ENCODE measurements at places on chromosomes 2 and 18.

- DNase-seq = no peak
Measured at GRCh38 chr2:169315357-169315756, 47.0 kb downstream of the LRP2 start.

GRCh38 chr2:70344195-70344594 is 42.3 kb upstream of the FAM136A start:
- DNase-seq = no peak

GRCh38 chr18:78352910-78353309 is 626.7 kb upstream of the SALL3 start:
- DNase-seq = no peak

- DNase-seq = no peak
Measured at GRCh38 chr2:451495-451894, 163.6 kb upstream of the ALKAL2 start.

- no peak for DNase-seq
Measured at GRCh38 chr2:168470320-168471162, 14.5 kb downstream of the CERS6 start.

GRCh38 chr18:427005-427404 is 73.5 kb downstream of the COLEC12 start:
- no peak for DNase-seq

GRCh38 chr2:109182426-109182825 is 53.4 kb downstream of the SH3RF3 start:
- DNase-seq = no peak

GRCh38 chr2:194867328-194867727 is 789.7 kb upstream of the SLC39A10 start:
- peak; percentile 11 for DNase-seq

DNA sequence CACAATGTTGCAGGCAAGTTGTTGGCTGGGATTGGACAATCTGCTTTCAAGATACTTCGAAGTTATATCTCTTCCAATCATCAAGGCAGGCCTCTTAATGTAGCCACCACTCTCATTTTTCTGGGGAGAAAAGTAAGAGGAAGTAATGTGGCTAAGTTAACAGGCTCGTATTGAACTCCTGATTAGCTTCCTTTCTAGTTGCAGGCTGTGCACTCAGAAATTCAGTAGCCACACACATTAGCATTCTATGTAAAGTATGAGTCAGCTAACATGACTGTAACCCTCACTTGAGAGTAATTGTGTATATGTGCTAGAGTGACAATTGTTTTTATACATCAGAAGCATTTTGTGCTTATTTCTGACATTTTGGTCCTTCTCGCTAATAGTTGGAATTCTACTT is 3.3 kb downstream of the TWSG1 start:
- no peak for DNase-seq

DNA sequence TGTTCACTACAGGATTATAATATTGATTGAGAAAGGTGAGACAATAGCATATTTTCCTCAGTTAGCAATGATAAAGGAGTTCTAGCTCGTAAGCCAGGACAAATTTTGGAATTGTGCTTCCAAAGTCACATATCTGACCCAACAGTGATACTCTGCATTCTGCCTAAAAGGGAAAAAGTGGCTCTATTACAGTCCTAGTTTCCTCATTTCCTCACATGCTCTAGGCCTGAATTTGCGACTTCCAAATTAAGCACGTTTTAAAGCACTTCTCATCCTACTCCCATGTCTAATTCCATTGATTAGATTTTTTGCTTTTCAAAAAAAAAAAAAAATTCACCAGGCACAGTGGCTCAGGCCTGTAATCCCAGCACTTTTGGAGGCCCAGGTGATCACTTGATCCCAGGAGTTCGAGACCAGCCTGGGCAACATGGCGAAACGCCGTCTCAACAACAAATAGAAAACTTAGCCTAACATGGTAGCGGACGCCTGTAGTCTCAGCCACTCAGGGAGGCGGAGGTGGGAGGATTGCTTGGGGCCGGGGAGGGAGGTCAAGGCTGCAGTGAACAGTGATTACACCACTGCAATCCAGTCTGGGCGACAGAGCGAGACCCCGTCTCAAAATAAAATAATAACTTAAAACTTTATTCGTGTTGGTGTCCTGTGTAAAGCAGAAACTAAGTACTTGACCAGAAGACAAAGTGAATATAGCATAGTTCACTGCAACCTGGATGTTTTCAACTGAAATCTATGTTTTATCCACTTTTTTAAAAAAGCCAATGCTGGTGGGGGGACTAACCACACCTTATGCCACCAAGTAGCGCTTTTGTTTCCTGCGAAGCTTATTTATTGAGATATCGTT is 1.5 kb downstream of the ESCO1 start:
- no peak for DNase-seq

GRCh38 chr18:49767111-49768050 is 46.0 kb downstream of the ACAA2 start:
- DNase-seq = no peak

DNA sequence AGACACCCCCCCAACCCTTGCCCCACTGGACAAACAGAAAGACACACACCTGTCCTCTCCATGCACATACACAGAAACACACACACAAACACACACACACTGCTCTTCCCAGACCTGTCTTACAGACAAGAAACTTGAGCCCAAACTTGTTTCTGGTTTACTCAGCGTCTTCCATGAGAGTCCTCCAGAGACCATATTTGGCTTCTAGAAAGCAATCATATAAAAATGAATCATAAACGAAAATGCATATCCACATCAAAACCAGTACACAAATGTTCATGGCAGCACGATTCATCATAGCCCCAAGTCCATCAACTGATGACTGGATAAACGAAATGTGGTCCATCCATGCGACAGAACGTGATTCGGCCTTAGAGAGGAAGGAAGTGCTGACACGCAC is 84.2 kb upstream of the ASAP2 start:
- DNase-seq = no peak

DNA sequence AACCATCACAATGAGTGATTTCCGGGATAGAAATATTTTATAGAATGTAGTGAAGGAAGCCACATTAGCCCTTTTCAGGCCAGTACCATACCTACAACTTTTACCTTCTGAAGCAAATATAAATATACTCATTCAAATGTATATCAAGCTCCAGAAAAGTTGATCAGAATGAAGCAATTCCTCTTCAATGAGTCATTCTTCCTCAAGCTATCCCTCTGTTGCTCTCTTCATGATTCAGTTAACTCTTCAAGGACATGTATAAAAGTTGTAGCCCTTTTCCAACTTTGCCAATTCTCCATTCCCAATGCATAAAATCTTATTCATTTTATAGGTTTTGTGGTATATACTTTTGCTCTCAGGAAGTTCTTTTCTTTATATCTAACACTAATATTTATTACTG is 242.1 kb upstream of the RGPD4 start:
- no peak for DNase-seq

DNA sequence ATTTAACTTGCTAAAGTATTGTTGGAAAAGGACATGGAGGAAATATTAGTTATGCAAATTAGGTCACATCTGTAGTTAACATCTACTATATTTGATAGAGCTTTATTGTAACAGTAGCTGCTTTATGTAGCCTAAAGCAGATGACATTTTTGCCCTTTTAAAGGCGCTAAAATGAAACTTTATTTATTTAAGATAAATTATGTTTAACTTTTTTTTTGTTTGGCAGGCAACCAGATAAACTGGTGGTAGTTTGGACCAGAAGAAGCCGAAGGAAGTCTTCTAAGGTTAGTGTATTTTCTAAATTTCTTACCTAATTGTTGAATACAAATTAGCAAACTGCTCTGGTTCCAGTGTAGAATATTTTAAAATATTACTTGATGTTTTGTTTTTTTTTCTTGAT is 41.7 kb downstream of the EHBP1 start:
- no peak for DNase-seq

DNA sequence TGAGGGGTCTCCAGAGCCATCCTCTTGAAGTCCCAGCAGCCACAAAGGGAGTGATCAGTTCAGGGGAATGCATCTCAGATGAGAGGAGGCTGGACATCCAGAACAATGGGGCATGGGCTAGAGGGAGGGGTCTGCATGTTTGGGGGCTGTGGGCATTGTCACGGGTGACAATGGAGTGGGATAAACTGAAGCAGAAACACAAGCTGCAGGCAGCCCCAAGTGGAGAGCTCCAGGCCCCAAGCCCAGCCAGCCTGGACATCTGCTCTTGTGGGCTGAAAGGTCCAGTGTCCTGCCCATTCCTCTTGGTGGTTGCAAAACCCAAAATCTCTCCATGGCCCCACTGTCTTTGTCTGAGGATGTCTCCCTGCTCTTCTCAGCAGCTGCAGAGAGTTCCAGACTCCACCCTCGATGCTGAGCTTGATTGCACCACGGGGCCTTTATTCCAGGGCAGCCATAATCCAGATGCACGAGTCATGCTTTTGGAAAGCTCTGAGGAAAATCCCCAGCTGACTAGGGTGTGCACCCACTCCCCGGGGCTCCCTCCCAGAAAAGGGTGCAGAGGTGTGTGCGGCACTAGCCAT is 149.4 kb downstream of the TNS1 start:
- DNase-seq = no peak

DNA sequence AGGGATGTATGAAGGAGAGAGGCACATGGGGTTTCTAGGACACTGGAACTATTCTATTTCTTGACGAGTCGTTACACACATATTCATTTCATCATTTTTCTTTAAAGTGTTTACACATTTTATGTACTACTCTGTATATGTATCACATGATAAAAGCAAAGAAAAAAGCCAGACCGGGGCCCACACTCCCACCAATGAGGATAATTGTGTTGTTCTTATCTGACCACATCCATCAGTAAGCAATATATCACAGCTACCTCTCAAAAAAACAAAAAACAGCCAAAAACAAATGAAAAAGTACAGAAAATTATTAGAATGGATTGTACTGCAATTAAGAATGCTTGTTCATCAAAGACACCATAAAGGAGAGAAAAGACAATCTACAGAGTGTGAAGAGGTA is 14.2 kb upstream of the CNRIP1 start:
- DNase-seq = no peak

GRCh38 chr2:230582851-230583283 is 129.8 kb upstream of the CAB39 start:
- no peak for DNase-seq

- DNase-seq = no peak
Measured at GRCh38 chr2:106546391-106546990, 59.3 kb downstream of the CD8B2 start.

DNA sequence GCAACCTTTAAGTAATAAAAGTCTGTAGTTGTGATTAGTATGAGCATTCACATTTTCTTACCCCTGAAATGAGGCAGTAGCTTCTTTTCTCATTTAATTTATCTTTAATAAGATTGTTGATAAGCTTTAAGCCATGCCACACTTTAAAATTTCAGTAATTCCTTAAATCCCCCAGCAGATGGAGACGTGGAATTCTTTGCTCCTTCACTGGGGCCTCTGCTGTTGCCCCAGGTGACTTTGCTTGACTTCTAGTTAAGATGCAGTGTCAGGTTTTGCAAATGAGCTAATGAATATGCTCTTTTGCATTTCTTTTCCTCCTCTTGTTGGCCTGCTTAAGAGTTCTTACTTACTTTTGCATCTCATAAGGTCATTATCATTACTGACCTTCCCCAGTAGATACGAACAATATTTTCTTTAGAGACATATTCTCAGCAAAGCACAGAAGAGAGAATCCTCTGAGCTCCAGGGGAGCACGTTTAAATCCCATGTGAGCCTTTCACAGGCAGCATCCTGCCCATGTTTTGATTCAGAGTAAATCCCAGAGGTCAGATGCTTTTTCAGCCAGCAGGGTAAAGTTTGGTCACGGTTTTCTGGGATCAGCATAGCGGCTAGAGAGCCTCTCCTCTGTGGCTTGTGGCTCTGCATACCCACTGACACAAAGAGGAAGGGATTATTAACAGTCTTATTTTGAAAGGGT is 222.9 kb downstream of the PTPRM start:
- peak; percentile 69 for DNase-seq

DNA sequence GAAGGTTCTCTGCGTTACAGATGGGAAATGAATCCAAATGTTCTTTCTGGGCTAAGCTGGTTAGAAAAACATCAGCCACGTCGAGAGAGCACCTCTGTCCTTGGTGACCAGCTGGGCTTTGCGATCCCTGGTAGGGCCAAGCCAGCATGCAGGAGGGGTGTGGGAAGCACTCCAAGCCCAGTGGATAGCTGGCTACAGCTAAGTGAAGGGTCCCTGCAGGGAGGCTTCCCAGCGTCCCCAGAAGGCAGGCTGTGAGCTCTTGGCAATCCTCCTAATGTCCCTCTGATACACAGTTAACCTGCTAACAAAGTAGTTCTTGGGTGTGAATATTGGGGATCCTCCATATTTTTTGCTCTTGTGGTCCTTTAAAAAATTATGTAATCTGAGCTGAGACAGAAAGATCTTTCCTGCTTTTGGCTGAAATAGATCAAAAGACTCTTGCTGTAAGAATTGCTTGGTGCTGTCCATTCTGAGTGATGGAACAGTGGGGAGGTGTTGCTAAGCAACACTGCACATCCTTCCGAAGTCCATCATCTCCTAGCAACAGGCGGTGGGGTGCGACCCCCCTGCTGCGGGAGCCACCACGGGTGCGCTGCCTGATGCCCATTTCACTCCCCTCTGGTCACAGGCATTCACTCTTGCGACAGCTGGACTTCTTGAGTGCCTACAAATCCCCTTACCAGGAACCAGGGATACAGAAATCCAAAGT is 88.5 kb upstream of the UXS1 start:
- DNase-seq = no peak

DNA sequence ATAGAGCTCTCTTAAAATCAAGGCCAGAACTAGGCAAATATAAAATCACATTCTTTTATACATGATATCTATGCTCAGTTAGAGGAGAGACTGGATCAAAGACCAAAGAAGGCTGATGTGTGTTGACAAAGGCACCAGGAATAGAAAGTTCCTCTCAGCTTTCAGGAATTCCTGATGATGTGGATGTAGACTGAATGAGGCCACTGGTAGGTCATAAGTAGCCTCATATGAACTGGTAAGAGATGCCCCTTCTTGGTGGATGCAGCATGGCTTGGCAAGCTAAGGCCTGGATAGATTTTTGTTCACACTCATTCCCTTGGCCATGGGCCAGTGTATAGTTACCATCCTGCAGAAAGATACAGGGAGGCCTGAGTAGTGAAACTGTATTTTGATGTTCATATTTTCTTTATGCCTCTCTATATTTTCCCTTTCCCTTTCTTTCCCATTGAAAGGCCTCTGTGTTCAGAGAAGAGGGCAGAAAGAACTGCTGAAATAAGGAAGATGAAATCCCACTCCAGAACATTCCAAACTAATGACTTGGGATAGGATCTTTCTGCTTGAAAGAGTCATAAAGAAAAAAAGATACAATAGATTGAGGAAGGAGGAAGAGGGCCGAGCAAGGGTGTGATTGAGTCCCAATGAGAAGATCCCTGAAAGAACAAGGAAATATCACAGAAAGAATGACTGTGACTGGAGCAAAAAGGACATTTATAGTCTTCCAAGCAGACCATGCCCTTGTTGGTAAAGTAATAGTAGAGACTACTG is 2182.7 kb upstream of the PIK3C3 start:
- no peak for DNase-seq

GRCh38 chr18:55301824-55302166 is 286.2 kb downstream of the TCF4 start:
- no peak for DNase-seq

GRCh38 chr2:69943000-69943842 is 18.2 kb downstream of the ASPRV1 start:
- DNase-seq = no peak

DNA sequence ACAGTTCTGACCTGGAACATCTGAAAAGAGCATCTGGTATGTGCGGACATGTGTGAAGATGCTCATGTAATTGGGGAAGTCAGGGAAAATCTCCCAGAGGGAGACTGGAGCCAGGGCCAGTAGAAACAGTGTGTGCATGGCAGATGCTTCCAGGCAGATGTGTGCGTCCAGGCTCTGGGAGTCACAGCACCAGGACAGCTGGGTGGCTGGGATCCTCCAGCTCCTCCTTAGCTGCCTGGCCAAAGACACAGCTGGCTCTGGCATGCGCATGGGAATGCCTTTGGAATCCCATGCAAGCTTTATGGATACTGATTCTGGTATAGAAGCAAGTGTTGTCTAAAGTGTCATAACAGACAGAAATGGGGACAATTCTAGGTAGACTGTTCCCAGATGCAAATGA is 369.7 kb downstream of the INSIG2 start:
- DNase-seq = no peak
